ENCODE measurements at places on chromosomes 2 and 18.

- no peak for DNase-seq
Observed at GRCh38 chr18:24052053-24052452, 37.5 kb downstream of the TTC39C start.

DNA sequence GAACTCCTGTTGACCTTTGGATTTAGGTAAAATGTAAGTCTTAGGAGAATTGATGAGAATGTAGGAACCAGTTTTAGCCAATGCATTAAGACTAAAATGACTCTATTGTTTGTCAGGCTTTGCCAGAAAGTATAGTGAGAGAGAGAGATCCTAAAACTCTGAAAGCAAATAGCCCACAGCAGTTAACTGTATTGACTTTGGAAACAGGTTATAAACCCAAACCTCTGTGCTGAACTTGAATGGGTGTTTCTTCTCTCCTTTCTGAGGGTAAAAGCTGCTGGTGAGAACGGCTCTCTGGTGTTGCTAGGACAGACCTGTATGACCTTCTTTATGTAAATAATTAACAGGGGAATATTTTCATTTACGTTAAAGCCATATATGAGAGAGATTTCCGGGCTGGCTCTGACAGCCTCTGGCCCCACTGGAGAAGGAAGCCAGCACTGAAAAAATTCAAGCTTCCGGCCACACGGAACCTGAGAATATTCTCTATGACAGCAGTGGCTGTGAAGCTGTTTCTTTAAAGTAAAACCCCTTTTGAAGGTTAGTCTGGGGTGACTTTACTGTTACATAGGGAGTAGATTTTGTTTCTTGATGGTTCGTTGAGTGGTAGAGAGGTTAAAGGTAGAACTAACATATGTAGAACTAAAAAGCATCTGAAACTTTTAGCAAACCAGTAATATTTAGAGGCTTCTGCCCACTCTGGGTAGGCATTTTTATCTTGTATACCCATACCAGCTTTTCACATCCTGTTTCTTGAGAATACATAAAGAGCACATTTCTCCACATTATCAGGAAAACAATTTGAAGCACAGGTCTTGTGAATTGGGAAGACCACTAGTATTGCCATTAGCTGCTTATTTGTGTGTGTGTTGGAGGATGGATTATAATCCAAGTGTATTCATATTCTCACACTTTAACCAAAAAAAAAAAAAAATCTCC is 123.8 kb downstream of the SPTBN1 start:
- no peak for DNase-seq

- DNase-seq: no peak
Observed at GRCh38 chr2:11502740-11503292, 31.0 kb upstream of the GREB1 start.

- no peak for DNase-seq
Observed at GRCh38 chr2:116809109-116809508, 1005.4 kb upstream of the DDX18 start.

GRCh38 chr2:217438136-217438535 is 564.7 kb downstream of the TNS1 start:
- no peak for DNase-seq

GRCh38 chr2:76427452-76427851 is 716.7 kb upstream of the GCFC2 start:
- DNase-seq: no peak

GRCh38 chr2:239775623-239776435 is 249.3 kb downstream of the NDUFA10 start:
- no peak for DNase-seq

DNA sequence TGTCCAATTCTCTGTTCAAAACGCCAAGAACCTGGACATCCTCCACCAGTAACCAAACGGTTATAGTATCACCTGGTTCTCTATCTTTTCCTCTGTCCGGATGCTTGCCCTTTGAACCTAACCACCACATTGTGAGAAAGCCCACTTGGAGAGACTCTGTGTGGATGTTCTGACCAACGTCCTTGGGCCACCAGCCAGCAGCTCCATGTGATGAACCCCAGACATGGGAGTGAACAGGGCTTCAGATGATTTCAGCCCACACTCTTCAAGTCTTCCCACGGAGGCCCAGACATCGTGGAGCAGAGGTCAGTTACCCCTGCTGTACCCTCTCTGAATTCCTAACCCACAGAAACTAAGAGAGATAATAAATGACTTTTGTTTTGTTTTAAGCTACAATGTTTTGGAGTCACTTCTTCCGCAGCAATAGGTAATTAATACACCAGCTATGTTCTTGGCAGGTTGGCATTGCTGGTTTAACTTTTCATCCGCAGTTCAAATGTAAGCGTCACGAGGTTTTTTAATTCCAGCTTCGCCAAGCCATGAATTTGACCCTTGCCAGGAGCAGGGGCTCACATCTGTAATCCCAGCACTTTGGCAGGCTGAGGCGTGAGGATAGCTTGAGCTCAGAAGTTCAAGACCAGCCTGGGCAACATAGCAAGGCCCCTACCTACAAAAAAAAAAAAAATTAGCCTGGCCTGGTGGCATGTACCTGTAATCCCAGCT is 36.1 kb upstream of the ZNF532 start:
- DNase-seq: no peak

DNA sequence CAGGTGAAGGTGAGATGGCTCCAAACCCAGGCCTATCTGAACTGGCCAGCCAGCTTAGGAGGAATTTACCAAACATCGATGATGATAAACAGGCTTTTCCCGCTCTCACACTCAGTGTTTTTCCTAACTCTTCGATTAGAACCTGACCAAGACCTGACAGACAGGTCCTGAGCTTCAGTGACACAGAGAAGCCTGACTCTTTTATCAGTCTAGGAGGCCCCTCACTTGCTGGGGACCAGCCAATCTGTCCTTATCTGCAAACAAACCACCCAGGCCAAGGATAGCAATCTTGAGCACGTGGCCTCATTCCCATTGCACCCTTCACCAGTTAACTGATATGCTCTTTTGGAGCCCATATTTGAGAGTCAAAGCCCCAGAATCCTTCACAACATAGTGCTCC is 1.9 kb upstream of the ITSN2 start:
- DNase-seq: no peak

DNA sequence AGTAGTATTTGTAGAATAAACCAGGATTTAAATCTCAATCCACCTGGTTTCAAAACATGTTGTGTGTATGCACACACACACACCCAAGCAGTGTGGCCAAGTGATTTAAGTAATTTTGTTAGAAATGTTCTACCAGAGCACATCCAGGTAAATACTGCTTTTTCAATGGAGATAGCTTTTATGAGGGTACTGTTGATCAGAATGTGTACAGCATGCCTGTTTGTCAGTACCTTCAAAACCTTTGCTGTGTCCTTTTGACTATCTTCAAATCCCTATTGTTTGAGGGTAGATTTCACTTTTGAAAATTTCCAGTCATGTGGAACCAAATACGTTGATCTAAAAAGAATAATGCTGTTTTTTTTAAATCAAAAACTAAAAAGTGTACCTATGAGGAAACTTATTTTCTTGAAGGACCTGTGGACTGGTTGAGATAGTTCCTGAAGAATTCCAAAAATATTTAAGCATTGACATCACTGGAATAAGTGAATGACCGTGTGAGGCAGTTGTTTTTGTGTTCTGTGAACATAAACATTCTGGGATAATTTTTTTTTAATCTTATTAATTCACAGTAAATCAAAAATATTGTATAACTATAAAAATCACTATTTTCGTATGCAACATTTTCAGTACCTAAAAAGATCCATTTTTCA is 70.9 kb downstream of the PTRHD1 start:
- DNase-seq: no peak

- no peak for DNase-seq
Observed at GRCh38 chr18:49869354-49869753, 56.0 kb upstream of the ACAA2 start.

All from stimulated activated CD8-positive, alpha-beta memory T cell treated with anti-CD3 and anti-CD28 coated beads, Interleukin-15, amount 100 ng/mL, for 1 hour (primary cell).